NCI-H1105 (cell line): ENCODE measurements at places on chromosomes 6 and 20.

DNA sequence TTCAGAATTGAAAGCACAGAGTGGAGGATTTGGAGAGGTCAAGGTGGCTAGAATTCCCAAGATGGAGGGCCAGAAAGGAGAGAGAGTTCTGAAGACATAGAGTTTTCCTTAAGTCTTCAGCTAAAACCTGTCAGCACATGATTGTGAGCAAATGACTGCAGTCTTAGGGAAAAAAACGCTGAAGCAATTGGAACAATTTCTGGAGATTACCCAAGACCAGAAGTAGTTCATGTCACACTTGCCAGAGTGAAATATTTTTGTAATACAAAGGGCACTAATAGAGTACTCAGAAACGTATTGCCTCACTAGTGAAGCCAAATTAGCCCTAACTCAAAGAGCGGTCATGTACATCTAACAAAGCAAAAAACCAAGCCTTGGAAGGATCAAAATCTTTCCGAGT is 541.3 kb upstream of the MARCKS start:
- DNase-seq, result no peak

GRCh38 chr6:72784581-72784980 is 162.7 kb downstream of the KCNQ5 start:
- DNase-seq, result no peak

- no peak for DNase-seq
These were observed 293.1 kb downstream of the SOX4 start for GRCh38 chr6:21886542-21887151.

DNA sequence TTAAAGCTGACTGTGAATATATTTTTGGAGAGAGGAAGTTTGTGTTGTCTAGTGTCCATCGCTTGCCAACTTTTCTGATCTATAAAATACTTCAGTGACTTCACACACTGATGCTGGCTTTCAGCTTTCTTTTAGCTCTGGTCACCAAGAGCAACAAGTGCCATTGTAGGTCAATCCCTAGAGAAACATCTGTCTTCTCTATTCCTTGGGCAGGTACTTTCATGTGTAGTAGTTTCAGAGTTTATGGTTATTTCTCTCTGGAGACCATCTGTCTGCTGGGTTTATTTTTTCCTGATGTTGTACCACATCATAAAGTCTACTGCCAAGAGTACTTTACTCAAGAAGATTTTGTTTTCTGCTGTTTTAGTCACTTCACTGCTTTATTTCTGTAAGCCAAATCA is 249.9 kb downstream of the KHDC1L start:
- DNase-seq, result no peak

DNA sequence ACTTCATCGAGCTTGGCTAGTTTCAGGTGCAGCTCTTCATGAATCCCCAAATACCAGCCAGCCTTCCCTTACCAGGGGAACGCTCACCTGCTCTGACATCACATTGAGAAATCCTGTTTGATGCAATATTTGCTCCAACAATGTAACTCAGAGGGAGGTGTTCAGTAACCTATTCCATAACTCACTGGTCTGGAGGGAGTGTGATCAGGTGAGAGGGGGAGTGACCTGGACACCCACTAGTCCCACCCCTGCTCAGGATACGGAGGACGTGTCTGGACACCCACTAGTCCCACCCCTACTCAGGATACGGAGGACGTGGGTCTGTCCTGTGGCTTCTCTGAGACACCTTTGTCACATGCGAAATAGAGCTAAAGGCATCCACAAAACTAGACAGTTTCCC is 70.3 kb downstream of the HUS1B start:
- DNase-seq, result no peak

DNA sequence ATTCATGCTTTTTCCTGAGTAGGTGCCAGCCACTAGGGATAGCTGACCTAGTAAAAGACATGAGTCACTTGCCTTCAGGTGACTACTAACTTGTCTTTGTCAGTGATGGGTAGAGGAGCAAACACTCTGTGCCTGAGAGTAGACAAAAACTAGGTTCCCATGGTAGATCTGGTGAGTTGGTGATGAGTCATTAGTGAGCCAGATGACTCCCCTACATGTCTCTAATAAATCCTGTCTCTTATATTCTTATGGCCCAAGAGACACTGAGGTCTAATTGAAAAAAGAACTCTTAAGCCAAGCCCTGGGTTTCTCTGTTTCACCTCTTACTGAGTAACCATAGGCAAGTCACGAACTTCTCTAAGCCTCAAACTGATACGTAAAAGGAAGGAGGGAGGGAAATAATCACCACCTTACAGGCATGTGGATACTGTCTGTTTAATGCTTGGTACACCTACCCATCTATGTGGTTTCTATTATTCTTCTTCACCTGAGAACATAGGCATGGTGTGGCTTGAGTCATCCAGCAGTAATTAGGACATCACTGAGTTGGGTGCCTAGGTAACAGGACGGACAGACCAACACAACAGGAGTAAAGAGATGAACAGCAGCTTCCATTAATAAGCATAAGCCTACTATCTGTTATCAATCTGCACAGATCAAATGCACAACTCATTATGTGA is 20.3 kb downstream of the TTPAL start:
- no peak for DNase-seq

DNA sequence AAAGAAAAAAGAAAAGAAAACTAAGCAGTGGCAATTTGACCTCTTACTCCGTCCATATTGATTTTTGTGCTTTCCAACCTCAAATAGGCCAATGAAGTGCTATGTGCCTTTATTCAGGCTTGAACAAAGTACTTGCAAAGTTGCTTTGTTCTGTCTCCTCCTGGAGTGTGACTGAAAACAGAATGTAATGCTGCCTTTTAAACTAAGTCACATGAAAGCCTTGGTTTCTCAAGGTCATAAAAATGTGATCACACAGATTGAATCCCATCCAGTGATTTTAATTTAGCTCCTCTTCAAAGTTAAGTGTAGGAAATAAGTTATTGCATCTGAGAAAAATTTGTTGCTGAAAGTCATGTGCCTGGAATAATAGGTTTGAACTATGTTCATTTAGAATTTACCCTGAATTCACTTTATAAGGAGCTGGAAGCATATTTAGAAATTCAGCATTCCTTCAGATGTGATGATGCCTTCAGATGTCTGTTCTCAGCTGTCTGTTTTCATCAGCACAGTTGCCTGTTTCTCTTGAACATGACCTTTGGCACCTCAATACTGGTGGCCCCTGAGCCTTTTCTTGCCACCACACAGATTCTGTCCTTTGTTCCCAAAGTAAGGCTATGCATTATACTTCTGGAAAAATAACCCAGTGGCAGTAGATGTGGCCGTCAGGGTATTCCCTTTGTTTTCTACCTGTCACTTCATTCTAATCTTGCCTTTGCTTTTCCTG is 48.8 kb downstream of the KIZ start:
- DNase-seq, result no peak

- no peak for DNase-seq
These were observed 43.1 kb upstream of the ZNF831 start for GRCh38 chr20:59120491-59120890.

GRCh38 chr6:69861986-69862385 is 4.4 kb upstream of the COL19A1 start:
- peak; percentile 18 for DNase-seq

- DNase-seq, result no peak
These were observed 31.4 kb downstream of the FYN start for GRCh38 chr6:111841822-111842221.

DNA sequence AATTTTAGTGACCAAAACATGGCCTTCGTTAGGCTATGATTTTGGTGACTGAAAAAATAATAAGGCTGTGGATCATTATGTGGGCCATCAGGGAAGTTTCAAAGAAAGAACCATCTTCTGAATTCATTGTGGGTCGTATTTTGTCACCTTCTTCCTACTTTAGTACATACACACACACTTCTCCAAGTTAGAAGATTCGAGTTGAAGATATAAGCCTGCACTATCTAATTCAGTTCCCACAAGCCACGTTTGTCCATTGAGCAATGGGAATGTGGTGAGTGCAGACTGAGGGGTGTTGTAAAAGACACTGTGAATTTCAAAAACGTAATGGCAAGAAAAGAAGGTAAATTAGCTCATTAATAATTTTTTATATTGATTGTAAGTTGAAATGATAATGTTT is 766.0 kb downstream of the KIF16B start:
- DNase-seq, result no peak

DNA sequence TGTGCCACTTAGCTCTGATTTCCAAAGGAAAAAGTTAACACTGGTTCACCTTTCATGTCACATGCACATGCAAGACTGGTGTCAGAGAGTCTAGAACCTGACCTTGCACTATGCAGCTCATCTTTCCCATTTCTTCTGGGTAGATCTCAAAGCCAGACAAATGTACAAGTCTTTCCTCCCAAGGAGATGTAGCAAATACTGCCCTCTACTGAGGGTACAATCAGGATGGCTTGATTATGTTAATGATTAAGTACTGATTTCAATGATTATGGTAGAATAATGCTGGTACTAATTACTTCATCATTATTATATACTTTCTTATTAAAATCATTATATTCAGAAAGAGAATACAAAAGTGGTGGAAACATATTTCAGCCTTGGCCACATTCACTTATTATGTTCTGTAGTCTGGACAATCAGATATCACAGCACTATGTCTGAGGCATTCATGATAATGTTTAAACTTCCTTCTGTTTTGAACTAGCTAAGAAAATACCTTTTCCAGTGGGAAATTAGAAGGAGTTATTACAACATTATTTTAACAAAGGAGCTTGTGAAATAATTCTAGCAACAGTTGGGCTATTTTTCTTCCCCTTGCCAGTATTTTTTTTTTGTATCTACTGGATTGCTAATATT is 68.5 kb upstream of the FOXO3 start:
- peak; percentile 10 for DNase-seq

DNA sequence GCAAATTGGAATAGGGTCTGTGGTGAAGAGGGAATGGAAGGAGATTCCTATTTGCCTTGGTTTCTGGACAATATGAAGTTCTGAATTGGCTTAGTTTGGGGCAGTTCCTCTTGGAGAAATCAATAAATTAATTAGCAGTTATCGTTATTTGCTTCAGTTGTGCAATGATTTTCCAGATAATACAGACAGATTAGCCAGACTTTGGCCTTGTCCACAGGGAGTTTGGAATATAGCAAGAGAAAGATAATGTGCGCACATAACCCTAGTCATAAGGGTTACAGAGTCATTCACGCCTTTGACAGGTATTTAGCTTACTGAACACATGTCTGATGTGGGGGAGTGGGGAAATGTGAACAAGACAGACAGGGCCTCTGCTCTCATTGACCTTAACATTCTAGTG is 1.3 kb downstream of the ATRN start:
- DNase-seq, result no peak

DNA sequence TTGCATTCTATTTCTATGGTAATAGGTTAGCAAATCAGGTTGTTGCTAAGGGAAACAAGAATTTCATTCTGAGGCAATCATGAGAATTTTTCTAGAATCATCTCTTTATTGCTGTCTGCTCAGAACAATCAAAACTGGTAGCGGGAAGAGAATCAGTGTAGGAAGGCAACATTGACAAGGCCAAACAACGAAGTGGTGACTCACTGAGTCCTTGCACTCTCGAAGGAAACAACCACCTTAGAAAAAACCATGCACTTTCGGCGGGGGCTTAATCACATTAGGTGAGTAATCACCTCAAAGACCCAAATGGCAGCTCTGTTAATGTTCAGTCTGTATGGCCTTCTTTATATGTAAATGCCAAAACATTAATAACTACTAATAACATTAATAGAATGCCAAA is 78.8 kb upstream of the MAP7 start:
- DNase-seq, result no peak

GRCh38 chr6:35081426-35081851 is 59.7 kb downstream of the TCP11 start:
- DNase-seq, result no peak

GRCh38 chr6:51479296-51479695 is 608.1 kb downstream of the PKHD1 start:
- no peak for DNase-seq

DNA sequence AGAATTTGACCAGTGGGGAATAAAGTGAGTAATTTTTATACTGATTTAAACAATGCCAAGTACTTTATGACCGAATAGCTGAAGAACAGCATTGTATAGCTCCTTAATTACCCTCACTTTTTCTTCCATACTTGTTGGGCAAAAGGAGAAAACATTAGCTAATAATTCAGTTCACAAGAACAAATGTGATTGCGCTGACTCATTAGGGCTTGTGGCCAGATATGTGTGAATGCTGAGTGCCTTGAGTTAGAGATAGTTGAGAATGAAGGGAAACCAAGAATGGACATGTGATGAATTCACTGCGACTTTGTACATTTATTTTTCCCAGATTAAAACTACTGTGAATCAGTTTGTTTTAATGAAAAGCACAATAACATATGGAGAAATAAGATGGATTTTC is 669.4 kb downstream of the TFAP2A start:
- DNase-seq, result no peak

DNA sequence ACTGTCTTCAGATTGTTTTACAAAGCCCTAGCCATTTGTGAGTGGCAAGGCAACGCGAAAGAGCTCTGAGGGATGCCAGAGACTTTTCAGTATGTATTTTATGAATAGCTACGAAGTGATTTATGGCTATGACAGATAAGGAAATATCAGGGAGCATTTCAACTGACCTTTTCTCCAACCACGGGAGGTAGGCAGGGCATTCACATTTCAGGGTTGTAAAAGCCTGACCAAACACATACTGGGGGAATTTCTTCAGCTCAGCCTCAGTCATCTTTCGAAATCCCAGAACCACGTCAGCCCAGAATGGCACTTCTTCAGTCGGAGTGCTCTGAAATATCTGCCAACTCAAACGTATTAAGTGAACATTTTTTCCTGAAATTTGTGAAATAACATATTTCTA is 10.8 kb downstream of the DDO start:
- no peak for DNase-seq

GRCh38 chr6:37702314-37702713 is 4.6 kb upstream of the MDGA1 start:
- DNase-seq, result no peak

DNA sequence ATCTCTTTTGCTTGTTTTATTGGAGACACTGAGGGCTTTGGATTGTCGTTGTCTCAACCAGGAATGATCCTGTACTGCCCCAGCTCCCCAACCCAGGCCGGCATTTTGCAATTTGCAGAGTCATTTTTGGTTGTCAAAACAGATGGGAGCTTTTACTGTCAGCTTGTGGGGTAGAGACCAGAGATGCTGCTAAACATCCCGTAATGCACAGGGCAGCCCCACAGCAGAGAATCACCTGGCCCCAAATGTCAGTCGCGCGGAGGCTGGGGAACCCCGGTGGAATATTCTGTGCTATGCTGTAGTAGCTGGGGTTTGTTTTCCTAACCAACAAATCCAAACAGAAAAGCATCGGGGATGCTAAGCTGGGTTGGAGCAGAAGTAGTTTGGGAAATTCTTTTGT is 99.7 kb downstream of the TSHZ2 start:
- no peak for DNase-seq
